NCI-H1105 treated with DMSO at 0.1 percent for 48 hours (cell line): ENCODE measurements at places on chromosomes 13 and 19.

DNA sequence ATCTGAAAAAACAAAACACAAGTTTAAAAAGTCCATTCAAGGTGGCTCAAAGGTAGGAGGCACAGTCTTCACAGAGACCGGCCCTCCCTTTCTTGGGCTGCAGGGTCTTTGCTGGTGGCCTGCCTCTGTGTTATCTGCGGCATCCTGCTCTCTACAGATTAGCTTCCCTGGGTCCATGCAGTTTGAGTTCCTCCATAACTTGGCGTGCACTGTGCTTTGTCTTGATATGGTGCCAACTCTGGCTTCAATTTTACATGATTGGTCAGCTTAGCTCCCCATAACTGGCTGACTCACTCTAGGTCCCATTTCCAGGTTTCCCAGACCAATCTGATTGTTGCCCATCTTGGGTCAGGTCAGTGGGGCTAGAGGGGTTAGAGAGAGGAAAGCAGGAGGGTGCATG, 41.8 kb downstream of the TPT1 start:
- no peak for DNase-seq

- DNase-seq: no peak
These were observed 30.4 kb upstream of the PCDH8 start for GRCh38 chr13:52878831-52879230.

GRCh38 chr19:31349160-31349881, at the start of gene TSHZ3:
TSHZ3 (minus strand) TSS chr19:31349436; CDS start chr19:31349219, 217 bp downstream.
- DNase-seq: peak; percentile 69

DNA sequence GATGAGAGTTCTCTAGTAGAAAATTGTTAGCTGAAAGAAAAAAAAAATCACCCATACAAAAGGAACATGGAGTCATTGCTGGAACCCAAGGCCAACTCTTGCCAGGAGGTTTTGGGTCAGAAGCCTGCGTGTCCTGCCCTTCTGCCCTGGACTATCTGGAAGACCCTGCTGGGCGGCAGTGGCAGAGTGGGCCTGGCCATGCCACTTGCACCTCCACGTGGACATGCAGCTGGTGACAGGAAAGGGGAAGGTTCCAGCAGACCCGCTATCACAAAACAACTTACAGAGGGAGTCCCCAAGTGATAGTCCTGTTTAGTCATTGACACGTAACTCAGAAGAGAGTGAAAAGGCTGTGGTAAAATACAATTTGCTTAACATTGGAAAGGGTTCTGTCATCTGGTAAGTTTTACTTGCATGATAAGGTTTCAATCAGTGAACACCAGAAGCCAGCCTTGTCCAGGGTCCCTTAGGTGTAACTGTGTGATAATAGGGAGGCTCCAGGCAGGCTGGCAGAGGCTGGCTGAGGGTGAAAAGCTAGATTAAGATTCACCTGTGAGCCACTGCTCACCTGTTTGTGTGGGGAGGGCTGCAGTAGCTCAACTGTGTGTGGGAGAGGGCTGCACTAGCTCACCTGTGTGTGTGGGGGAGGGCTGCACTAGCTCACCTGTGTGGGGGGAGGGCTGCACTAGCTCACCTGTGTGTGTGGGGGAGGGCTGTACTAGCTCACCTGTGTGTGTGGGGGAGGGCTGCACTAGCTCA, 47.8 kb downstream of the COL4A2 start:
- no peak for DNase-seq

DNA sequence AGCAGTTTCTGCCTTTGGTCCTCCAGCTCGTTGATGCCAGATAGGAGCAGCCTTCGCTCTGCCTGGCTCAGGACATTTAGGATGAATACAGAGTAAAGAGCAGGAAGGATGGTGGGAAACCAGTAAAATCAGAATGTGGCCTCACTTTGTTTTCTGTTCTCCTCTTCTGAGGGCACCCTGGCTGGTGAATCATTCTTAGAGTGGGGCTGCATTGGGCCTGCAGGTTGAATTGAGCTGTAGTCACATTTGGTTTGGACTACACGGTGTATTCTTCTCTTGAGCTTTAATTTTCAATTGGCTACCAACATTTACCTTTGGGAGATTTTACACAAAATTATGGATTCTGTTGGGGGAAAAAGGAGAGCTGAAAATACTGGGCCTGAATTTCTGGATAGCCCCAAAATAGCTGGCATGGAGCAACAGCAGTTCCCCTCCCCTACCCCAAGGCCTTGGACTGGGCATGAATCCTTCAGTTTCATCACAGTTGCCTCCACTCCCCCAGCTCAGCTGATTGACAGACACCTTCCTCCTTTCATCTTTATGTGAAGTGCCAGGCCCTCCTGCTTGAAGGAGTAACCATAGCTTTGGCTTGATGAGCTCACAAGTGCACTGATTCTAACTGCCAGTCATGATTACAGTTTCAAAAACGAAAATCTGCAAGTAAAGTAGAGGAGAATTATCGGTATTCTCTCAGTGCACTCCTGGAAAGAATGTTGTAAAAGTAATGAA, 24.3 kb downstream of the ERCC5 start:
- DNase-seq: no peak

DNA sequence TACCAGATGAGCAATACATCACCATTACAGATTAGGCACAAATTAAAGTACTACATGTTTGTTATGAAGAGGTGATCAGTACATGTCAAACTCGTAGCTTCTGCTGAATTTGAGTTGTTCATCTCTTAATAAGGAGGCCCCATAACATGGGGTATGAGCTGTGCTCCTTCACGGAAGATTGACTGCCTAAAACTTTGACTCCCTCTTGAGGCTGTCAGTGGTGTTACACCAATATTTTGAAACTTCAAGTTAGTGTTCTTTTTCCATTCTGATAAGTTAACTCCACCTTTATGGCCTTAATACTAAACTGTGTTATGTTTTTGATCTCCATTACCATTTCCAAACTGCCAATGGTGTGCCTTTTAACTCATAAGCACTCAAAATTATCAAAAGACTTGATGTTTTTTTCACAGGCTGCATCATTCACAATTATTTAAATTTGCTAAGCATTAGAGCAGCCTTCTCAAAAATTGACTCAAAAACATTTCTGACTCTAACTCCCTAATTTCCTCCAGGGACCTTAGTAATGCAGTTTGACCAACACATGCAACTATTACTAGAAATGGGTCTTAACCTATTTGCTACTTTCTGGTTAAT, 1591.5 kb downstream of the PCDH9 start:
- peak; percentile 65 for DNase-seq

GRCh38 chr19:4556597-4557127, 2.8 kb downstream of the SEMA6B start:
- DNase-seq: no peak

DNA sequence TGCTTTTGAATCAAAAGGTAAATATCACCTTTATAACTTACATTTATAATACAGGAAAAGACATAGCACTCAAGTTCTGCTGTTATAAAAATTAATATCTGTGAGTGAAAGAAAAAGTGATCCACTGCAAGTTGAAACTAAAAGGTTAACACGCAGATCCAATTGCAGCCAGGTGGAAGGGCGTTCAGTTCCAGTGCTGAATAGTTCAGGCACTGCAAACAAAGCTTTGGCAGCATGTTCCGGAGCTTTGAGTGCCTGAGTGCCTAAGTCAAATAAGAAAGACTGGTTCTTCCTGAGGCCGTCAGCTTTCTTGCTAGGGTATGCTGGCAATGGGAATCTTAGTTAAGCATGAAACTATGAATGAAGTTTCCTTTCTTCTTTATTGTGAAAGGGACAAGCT, 200.3 kb downstream of the LMO7 start:
- DNase-seq: peak; percentile 31

DNA sequence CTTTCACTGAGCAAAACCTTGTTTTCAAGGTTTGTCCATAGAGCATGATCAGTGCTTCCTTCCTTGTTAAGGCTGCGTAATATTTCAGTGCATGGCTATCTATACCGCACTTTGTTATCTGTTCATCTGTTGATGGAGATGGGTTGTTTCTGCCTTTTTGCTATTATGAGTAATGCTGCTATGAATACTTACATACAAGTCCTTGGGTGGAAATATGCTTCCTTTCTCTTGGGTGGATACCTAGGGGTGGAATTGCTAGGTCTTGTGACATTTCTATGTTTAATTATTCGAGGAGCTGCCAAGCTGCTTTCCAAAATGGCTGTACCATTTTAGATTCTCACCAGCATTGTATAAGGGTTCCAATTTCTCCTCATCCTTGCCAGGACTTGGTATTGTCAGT, 70.9 kb downstream of the SPATA13 start:
- DNase-seq: no peak

- DNase-seq: no peak
These were observed 1574.4 kb upstream of the PRR20A start for GRCh38 chr13:55566334-55566733.

GRCh38 chr13:112985803-112986408, 16.9 kb downstream of the MCF2L start:
- no peak for DNase-seq

DNA sequence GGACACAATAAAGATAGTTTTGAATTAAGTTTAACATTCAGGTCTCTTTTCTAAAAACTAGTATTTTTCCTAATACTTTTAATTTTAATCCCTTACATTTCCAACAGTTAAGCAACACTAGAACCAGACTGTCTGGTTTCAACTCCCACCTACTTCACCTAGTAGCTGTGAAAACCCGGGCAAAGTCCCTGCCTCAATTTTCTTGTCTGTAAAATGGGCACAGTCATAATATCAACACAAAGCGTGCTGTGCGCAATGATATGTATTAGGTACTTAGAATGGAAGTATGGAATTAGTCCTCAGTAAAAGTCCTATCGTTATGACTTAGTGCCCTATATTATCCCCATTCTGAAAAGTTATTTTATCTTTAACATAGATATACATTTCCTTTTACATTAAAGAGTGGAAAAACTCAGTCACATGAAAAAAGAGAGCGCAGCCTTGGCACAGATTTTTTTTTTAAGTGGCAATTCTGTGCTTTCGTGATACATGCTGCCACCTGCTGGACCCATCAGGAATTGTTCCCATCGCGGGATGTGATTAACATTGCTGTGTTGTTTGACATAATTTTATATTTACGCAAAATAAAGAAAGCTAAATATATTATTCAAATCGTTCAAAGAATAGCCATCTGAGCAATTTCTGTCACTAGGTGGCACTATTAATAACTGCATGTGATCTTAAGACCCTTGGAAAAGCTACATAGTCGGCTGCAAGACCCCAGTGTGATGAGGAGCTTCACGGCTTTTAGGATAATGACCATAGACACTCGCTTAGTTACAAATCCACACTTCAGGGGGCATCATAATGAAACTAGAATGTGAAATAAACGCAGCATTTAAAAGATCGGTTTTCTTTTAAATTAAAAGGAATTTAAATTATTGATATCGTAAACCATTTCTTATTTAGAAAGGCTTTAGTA, 59.9 kb downstream of the LIG4 start:
- peak; percentile 13 for DNase-seq

DNA sequence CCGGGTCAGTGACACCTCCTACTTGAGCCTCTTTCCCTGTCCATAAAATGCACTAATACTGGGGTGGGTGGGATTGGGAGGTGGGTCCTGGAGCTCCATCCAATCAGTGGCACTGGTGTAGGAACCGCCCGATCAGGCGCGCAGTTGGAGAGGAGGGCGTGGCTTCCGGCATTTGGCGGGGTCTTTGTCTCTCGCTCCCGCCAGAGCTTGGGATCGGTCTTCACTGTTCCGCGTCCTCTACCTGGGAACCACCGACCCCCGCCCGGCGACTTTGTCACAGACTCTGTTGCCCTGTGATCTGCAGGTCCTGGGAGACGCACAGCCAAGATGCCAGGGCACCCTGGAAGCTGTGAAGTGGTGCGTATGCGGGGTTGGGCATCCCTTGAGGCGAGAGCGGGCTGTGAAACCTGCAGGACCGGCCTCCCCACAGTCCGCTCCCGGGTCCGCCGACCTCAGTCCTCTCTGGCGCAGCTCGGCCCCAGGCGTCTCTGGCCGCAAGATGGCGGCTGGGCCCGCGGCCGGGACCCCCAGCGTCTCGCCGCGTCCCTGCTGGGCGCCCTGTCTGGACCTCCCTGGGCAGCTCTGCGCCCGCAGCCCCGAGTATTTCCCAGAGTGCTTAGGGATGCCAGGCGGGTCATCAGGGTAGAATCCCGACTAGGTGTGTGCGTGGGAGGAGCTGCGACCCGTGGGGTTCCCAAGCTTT, 41.6 kb upstream of the ZNF730 start:
- DNase-seq: peak; percentile 79

- DNase-seq: no peak
These were observed 747.3 kb downstream of the PCDH9 start for GRCh38 chr13:66482836-66483235.

DNA sequence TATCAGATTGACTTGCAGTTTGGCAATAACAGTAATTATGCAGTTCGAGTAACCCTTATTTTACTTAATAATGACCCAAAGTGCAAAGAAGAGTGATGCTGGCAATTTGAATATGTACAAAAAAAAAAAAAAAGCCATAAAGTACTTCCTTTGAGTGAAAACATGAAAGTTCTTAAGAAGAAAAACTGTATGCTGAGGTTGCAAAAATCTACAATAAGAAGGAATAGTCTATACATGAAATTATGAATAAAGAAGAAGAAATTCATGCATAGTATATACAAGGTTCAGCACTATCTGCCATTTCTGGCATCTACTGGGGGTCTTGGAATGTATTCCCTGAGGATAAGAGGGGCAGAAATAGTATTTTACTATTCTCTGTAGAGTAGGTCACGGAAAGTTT, 55.9 kb downstream of the ZC3H13 start:
- DNase-seq: no peak

DNA sequence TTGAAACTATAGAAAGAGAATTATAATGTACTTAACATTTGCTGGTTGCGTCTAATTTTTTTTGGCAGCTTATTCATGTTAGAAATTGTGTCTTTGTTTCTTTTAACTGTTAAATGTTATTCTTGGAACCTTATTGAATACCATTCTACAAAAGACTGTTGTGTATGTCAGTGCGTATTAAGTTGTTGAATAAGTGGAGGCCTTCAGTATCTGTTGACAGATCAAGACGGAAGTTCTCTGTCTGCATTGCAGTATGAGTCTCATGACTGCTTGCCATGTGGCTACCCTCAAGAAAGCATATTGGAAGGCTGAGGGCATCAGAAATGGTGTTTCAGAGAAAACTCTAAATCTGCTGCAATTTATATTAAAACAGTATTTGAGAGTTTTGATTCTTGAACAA, 8.5 kb downstream of the UBA2 start:
- no peak for DNase-seq

GRCh38 chr13:62357887-62358645, 942.4 kb upstream of the PCDH20 start:
- DNase-seq: peak; percentile 62

DNA sequence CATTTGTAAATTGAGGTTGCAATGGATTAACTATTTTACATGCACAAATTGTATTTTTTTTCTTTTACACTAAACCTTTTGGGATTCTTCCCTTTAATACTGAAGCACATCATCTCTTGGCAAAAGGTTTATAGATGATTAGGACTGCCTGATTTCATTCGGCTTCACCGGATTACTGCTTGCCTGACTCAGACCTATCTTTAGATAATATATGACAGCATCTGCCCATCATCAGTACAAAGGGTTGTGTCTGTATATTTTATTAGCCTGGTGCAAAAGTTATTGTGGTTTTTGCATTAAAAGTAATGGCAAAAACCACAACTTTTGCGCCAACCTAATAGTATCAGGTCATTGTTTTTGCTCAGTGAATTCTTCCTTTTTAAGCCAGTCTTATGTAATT, 316.2 kb upstream of the HTR2A start:
- no peak for DNase-seq

GRCh38 chr13:60163478-60164233, at the start of gene DIAPH3:
DIAPH3 (minus strand) TSS chr13:60163928; CDS start chr13:60163766, 162 bp downstream.
- DNase-seq: peak; percentile 99
